ENCODE measurements at places on chromosomes 6 and 20.

DNA sequence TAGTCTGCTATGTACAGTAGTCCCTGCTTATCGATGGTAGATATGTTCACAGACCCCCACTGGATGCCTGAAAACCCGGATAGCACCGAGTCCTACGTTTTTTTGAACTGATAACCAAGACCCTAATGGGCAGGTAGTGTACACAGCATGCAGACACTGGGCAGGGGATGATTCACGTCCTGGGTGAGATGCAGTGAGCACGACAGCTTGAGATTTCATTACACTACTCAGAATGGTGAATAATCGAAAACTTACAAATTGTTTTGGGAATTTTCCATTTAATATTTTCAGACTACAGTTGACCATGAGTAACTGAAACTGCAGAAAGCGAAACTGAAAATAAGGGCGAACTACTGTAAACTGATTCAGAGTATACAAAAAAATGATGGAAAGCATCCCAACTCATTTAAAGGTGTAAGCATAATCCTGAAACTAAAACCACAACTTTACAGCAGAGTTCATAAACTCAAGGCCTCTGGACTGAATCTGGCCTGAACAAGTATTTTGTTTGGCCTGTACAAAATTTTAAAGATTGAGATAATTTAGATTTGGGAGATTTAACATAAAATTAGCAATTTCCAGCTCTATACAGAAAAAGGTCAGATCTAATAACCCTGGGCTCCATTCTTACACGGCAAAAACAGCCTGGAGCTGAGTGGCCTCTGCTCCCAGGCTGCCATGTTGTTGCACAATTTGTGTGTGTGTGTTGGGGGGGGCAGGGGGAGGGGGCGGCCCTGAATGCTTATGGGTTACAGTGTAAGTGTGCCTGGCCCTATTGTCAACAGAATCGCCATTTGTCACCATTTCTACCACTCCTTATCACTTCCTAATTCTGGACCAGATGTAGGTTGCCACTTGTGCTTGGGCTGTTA, 34.9 kb downstream of the RNF24 start:
- DNase-seq = peak; percentile 28

DNA sequence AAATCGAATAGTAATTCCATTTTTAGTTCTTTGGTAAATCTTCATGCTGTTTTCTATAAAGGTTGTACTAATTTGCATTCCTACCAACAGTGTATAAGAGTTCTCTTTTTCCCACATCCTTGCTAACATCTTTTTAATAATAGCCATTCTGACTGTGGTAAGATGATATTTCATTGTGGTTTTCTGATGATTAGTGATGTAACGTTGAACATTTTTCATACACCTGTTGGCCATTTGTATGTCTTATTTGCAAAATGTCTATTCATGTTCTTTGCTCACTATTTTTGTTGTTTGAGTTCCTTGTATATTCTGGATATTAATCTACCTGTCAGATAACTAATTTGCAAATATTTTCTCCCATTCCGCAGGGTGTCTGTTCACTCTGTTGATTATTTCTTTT, 64.5 kb downstream of the LIN28B start:
- DNase-seq = no peak

DNA sequence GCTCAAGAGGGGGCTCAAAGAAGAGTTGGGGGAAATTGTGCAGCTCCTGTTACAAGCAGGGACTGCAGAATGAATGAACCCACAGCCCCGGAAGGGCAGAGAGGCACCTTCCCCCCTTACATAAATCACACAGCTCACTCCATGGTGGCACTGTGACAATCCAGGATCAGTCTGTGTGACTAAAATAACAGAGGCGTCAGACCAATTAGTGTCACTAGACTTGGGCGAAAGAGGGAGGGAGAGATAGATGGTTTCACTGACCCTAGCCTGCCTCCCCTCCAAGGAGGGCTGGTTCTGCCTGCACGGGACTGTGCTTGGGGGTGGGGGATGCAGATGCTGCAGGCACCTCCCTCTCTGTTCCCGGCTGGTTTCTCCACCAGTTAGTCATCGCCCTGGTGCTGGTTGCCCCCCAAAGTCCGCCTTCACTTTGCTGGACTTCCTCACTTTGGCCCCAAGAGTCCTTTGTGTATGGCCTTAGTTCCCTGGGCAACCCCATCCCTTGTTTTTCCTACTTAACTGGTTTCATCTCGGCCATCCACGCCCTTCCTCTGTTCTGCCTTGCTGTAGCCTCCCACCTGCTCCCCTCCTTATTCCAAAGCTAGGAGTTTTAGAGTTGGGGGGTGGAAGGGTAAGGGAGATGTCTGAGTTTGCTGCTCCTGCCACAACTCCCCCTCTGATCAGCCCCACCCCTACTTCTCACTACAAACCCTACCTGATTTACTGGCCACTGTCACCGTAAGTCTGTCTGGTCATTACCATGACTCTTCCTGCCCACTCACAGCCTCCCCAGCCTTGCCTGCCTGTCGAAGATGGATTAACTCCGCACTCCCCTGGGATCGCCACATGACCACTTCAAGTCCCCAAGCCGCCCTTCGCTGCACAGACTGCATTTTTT, 17.7 kb downstream of the CCDC167 start:
- no peak for DNase-seq

DNA sequence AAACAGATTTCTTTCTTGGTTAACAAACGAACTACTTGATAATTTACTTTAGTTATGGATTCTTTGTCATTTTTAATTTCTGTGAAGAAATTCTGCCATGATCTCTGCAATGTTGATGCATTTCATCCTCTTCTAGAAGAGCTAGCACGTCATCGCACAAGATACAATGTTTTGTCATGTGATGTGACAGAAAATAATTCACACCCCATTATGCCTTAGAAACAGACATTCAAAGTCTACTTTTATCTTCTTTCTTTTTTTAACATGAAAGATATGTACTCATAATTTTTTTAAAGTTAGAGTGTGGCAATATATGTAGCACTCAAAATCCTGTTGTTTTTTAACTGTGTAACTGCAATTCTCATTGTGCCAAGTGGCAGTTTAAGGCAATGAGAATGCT, 39.6 kb upstream of the NELFCD start:
- no peak for DNase-seq

DNA sequence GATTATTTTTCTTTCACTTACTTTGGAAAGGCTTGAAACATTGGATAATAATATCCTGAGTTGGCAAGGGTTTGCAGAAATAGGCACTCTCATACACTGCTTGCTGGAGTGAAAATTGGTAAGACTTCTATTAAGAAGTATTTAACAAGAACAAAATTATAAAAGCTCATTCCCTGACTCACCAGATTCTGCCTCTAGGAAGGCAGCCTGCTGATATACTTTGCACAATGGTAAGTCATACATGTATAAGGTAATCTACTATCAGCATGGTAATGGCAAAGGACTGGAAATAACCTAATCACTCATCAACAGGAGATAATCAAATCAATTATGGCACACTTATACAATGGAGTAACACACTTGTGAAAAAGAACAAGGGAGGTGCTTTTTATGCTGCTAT, 85.8 kb downstream of the PLCG1 start:
- no peak for DNase-seq

DNA sequence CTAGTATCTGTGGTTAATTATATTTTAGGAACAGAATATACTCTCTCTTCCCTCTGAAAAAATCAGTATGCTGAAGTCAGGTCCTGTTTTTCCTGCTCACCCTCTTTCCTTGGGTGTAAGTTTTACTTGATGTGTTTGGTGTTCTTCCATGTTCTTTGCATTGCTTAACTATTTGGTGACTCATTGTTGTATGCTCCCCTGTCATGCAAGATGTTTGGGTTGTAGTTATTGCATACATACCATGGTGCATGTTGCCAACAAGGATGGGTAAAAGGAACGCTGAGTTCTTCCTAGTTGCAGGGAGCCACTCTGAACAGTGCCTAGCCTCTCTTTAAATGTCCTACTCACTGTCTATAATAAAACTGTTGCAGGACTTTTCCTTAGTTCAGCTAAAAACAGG, 207.9 kb upstream of the LAMP5 start:
- DNase-seq = no peak

- no peak for DNase-seq
Observed at GRCh38 chr6:71908162-71908765, 21.9 kb downstream of the RIMS1 start.

- DNase-seq = no peak
Observed at GRCh38 chr20:38190936-38191371, 25.9 kb upstream of the TGM2 start.

DNA sequence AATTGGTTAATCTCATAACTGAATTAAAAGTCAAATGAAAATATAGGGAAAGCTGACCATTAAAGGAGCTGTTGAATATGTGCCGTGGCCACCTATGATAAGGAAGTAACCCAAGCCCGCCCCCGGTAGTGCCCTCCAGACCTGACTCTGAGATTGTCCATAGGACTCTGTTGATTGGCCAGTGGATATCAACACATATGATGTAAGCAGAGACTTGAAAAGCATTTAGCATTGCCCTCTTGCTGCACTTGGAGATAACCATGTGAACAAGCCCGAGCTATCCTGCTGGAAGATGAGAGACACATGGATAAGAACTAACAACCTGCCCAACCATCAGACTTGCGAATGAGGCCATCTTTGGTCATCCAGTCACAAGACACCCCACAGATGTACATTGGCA, 83.2 kb downstream of the LINC00237 start:
- no peak for DNase-seq

- no peak for DNase-seq
Observed at GRCh38 chr6:3237761-3238662, 10.6 kb upstream of the TUBB2B start.

GRCh38 chr6:113211170-113211569, 646.0 kb upstream of the MARCKS start:
- DNase-seq = no peak

DNA sequence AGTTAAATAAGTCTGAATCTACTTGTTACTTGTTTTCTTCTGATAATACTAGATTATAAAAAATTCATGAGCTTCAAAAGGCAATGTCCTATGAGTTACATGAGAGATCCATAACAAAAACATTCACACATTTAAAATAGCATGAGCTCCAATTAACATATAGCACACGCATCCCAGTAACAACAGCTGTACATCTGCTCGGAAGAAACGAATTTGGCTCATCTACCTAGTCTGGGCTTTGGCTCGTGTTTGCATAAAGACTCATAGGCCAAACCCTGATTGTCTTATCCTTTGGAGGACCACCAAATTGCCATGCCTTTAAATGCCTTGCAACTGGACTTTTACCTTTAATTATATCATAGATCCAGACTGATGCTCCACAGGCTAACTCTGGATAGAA, 259.7 kb upstream of the CHD6 start:
- DNase-seq = no peak

DNA sequence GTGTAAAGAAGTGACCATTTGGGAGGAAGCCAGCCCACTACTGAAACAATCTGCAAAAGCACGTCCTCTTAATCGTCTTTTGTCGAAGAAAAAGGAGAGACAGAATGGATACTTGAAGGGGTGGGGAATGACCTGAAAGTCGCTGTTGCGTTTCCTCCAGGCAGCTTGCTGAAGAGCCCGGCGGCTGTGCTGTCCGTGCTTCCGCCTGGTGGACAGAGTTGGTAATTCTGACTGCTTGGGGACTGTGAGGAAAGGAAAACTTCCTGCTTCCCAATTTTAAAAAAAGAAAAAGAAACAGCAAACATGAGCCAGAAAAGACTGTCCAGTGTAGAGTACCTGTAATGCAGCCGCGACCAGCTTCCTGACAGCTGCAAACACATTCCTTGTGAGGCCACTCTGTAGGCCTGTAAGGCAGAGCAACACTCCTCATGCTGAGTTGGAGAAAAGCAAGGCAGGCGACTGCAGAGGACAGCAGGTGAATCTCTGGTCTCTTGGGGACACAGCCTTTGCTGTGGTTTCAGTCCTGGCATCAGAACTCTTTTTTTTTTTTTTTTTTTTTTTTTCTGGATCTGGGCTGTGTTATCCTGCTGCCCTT, 251.1 kb upstream of the TBX18 start:
- DNase-seq = peak; percentile 26

DNA sequence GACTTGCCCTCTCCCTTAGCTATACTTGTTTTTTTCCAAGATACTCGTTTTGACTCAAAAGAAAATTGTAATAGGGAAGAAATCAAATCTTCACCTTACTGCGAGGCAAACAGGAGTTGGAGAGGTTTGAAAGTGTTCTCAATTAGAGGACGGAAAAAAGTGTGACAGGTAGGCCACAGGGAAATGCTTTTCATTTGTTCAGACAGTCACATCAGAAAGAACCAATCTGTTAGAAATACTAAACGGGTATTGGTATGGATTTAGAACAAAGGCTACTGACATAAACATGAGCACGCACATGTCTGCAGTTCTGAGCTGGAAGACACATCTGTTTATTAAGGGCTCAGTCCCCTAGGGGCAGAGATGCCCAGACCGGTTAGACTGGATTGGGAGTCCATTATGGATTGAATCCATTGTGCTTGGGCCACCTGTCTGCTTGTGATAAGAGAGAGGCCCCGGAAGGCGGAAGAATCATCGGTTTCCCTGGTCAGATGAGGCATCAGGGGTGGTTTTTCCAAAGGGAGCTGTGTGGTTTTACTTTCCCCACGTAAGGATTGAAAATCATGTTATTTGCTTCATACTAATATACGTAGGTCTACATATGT, 220.9 kb upstream of the MYLIP start:
- DNase-seq = no peak

GRCh38 chr6:42727087-42727611, 4.8 kb upstream of the PRPH2 start:
- peak; percentile 25 for DNase-seq

- peak; percentile 22 for DNase-seq
Observed at GRCh38 chr6:1312203-1312472, 240 bp downstream of the FOXQ1 start.

DNA sequence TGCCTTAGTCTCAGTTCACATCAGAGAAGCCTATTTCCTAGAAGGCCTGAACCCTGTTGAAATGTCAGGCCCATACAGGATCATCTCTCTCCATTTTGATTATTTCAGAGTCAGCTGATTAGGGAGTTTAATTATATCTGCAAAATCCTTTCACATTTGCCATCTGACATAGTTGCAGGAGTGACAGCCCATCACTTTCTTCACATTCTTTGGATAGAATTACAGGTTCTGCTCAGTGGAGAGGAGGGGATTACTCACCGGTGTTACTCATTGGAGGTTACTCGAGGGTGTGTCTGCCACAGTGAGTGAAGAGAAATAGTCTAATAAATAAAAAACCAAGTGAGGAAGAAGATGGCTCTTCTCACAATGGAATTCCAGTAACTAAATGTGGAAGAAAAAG, 216.8 kb downstream of the TMEM242 start:
- no peak for DNase-seq

- DNase-seq = no peak
Observed at GRCh38 chr6:147268254-147268653, 64.0 kb downstream of the STXBP5 start.

DNA sequence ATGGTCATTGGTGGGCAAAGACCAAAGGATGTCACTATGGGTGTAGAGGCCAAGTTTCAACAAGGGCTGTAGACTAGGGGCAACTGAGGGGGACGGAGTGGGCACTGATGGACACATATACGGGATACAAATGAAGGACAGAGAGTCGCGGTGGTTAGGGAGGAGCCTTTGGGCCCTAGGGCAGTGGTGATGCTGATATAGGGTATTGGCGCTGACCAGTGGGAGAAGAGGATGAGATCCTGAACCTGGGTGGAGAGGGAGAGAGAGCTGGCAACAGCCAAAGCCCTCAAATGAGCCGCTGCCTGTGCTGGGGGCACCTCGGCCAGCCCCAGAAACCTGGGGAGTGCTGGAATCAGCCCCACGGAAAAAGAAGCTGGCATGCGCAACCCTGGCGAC, 1.6 kb downstream of the CDH22 start:
- no peak for DNase-seq

- DNase-seq = no peak
Observed at GRCh38 chr20:18524646-18525045, 16.9 kb downstream of the SEC23B start.

GRCh38 chr6:149208134-149208601, 109.3 kb upstream of the TAB2 start:
- DNase-seq = no peak

GRCh38 chr6:112360498-112360897, 13.4 kb downstream of the RFPL4B start:
- peak; percentile 28 for DNase-seq

Measured in common myeloid progenitor, CD34-positive (primary cell).